Activated CD4-positive, alpha-beta T cell treated with anti-CD3 and anti-CD28 coated beads, Interleukin-2, amount 50 U/mL, for 4 hours (primary cell): ENCODE measurements at places on chromosomes 12 and 14.
A peak's percentile ranks its signal among the peaks of the same experiment; 100 is the strongest.

- no peak for DNase-seq
Measured at GRCh38 chr12:125332900-125333299, 267.7 kb downstream of the AACS start.

GRCh38 chr12:52358575-52359350 is 8.5 kb downstream of the KRT85 start:
- DNase-seq: no peak

DNA sequence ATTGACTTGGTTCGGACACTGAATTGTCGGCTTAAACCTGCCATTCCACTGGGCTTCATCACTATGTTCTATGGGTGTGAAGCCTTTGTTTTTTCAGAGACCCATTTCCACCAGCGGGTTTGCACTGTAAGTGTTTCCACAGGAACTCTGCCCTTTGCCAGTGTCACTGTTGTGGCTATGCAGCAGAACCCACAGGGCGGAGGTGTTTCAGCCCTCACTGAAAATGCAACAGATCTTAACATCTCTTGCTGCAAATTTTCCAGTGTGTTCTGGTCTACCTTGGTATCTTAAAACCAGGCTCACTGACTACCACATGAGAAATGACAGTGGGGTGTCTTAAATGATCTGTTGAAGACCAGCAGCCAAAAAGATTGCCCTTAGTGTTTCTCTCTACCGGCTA is 21.1 kb downstream of the PRKCH start:
- DNase-seq: peak; percentile 79

DNA sequence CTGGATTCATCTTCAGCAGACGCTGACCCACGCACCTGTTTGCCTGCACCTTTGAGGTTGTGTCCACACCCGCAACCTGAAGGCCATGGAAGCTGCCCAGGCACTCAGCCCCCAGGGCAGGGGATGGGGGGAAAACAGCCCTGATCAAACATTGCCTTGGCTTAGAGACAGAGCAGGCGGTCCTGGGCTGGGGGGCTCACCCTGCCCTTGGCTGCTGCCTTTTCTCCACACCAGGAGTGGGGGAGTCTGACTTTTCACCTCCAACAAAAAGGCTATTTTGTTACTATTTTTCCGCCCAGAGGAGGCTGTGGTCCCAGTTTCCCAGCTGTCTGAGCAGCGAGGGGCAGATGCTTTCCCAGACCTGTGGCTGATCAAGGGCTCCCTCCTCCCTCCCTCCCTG is 24.2 kb downstream of the BCL11B start:
- DNase-seq: no peak

DNA sequence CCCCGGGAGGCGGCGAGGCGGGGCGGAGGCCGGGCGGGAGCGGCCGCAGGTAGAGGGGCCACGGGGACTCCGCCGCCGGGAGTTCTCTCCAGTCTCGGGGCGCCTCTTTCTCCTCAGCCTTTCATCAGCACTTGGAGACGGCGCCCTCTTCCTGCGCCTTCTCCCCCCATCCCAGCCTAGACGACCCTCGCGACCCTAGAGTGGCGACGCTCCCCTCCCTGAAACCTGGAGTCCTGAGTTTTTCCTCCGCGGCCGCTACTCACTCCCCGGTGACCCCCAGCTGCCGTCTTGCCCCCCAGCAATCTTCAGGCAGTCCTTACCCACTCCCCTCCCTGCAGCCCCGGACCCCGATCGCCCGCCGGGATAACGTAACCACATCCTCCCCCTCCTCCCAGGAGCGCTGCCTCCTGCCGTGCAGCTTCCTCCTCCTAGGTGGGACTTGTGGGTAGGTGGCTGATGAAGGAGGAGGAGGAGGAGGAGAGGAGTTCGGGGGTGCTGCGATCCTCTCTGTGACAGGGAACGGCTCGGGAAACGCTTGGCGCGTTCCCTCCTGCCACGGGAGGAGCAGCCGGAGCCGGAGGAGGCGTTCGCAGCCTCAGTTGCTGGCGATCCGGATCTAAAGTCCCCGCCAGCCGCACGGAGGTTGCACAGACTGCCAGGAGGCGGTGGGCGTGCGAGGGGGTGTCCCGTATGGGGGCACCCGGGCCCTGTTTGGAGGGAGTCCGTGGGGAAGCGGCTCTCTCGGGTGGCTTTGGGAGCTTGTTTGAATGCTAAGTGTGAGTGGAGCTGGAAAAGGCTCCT is 891 bp downstream of the PLEKHA5 start:
- no peak for DNase-seq

DNA sequence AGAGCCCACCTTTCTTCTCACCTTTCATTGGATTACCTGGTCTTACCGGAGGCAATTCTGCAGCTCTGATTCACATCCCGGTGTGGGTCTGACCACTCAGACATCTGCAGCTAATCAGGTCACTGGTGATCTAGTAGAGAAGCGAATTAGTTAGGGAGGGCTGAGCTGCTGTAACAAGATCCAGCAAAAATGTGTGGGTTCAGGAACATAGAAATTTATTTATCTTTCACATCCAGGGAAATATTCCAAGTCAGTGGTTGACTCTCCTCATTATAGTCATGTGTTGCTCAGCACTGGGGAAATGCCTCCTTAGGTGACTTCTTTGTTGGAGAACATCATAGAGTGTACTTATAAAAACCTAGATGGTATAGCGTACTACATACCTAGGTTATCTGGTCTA is 218.7 kb upstream of the PELI2 start:
- DNase-seq: no peak

DNA sequence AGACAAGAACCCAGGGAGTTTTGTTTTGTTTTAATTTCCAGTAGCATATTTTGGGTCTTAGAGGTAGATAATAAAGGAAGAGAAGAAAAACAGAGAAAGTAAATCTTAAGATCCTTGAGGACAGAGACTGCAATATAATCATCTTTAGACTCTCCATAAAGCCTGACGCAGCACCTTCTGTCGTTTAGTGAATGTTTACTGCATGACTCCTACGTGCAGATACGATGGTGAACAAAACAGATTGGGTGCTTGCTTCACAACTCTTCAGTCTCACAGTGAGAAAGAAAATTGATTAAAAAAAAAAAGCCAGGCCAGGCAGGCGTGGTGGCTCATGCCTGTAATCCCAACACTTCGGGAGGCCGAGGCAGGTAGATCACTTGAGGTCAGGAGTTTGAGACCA is 86.9 kb downstream of the STON2 start:
- no peak for DNase-seq

- no peak for DNase-seq
Measured at GRCh38 chr14:81147140-81147897, 73.4 kb downstream of the GTF2A1 start.

DNA sequence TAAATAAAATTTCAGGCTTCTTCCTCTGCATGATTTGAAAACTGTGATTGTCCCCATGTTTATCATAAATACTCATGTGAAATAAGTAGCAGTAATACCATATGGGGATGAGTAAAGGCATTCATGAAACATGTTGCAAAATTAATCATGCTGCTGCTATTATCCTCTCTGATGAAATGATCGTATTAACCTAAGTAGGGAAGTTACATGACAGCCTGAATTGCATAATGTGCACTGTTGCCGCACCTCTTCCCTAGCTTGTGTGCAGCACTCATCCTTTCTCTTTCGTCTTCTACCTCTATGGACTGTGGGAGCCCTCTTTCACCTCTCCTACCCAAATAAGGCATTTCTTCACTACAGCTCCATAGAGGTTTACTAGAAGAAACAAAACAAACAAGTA is 367.6 kb downstream of the SOX5 start:
- DNase-seq: no peak

DNA sequence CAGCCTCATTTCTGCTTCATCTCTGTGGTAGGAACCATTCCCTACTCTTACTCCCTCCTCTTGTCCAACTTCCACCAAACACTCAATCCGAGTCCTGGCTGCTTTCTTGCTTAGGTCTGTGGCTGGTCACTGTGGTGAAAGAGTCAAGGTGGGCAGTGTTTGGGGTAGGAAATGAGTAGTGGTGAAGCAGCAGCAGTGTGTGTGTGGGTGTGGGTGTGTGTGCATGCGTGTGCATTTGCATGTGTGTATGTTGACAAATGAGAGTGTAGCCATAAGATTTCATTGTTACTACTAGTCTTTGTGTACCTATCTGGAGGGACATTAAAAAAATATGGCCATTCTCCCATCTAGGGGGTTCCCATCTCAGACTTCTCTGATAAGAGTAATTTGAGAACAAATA is 78.6 kb upstream of the SCN8A start:
- no peak for DNase-seq

DNA sequence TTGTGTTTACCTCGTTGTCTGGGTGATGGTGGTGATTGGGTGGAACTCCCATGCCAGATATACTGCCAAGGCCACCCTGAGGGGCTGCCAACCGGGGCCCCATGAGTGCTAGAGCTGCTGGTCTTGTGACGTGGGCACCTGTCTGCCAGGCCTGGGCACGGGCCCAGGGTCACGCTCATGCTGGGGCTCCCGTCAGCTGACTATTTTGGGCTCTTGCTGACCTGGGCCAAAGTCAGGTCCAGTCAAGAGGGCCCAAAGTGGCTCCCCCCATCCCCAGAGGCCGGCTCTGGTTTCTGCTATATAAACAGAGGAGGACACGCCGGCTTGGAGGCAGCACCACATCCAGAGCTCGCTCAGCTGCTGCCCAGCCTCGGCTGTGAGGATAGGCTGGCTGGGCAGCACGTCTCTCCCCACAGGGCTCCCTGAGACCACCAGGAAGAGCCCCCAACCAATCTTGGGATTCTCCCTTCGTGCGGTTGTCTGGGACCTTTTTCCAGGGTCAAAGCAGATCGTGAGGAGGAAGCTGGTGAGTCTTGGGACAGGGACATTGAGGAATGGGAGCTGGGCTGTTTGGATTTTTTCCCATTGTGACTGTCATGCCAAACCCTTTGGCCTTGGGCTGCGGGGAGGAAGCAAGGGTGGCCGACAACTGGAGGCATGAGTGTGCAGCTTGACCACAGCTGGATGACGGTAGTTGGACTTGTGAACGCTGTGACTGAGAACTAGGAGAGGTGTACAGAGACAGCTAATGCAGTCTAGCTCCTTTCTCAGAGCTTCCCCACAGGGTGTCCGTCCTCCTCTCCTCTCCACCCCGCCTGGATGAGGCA is 7.6 kb upstream of the NR4A1 start:
- no peak for DNase-seq

DNA sequence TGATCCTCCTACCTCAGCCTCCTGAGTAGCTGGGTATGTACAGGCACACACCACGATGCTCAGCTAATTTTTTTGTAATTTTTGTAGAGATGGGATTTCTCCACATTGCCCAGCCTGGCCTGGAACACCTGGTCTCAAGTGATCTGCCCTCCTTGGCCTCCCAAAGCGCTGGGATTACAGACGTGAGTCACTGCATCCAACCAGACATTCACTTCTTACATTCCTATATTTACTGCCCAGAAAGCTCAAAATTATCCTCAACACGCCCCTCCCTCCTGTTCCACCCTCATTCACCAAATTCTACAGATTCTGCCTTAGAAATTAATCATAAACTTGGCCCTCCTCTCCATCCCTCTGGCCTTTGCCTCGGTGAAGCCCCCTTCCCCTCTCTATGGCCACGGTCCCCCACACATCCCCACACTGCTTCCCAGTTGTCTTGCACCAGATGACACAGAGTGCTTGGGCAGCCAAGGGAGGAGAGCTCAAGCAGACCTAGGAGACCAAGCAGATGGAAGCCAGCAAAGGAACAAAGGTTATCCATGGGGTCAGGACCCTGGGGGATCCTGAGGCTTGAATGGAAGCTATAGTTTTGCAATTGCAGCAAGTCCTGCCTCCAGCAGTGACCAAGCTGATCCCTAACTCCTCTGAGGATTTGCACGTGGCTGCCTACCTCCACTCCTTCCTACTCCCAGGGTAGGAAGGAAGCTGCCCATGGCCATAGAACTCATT is 213.2 kb upstream of the FOXN3 start:
- DNase-seq: no peak

GRCh38 chr14:101290611-101291010 is 270.7 kb upstream of the DIO3 start:
- DNase-seq: no peak

- DNase-seq: no peak
Measured at GRCh38 chr12:90741611-90742010, 213.4 kb downstream of the CCER1 start.

GRCh38 chr12:42143452-42144157 is 1.1 kb downstream of the GXYLT1 start:
- no peak for DNase-seq

GRCh38 chr14:104555430-104556255 is 23.9 kb upstream of the C14orf180 start:
- DNase-seq: no peak

GRCh38 chr12:82470906-82471512 is 112.7 kb downstream of the METTL25 start:
- no peak for DNase-seq

GRCh38 chr14:49863487-49864281 is 11.1 kb upstream of the NEMF start:
- DNase-seq: no peak

DNA sequence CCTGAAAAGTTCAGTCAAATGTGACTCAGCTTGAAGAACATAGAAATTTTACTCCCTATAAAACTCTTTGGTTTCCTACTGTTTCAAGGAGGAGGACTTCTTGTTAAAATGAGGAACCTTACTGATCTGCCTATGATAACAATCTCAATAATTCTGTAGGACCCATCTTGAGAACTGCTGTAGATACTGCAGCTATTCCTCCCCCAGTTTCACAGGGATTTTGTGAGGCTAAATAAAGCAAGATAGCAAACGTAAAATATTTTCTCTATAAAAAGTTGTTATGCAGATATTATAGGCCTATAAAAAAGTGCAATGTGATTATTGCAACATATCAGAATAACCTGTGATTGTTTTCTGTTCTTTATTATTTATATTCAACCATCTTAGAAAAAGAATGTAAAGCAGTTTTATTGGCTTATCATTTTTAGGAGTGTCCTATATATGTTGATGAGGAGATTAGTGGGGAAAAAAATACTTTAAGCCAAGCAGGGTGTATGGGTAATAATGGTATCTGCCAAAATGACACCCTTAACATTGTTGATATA is 12.1 kb downstream of the CLEC14A start:
- no peak for DNase-seq

GRCh38 chr12:11877869-11878780 is 192.6 kb upstream of the BCL2L14 start:
- DNase-seq: no peak

DNA sequence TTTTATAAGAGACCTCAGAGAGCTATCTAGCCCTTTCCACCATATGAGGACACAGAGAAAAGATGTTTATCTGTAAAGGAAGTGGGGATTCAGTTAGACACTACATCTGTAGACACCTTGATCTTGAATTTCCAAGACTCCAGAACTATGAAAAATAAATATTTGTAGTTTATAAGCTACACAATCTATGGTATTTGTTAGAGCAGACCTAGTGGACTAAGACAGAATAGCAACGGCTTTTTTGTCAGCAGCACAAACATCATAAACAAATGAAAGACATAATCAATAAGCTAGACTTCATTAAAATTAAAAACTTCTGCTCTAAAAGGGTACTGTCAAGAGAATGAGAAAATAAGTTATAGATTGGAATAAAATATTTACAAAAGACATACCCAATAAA is 810.1 kb downstream of the FSCB start:
- no peak for DNase-seq
